C1 segment of cervical spinal cord (tissue), 14 donors: ENCODE measurements at places on chromosomes 5 and 9.

DNA sequence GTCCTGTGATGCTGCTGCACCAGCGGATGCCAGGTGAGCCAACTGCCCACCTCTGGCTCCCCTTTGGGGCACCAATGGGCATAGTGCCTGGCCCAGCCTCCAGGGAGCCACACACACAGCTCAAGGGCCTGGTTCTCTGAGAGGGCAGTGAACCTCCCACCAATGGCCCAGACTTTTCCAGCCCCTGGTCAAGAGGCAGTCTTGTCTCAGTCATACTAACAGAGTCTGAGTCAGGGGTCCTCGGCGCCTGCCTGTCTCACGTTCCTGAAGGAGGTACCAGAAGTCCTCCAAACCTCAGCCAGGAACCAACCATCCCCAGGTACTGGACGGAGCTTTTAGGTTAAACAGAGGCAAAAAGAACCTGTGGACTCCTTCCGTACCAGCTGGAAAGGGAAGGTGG, 121.1 kb downstream of the C5orf15 start:
- no peak for DNase-seq

GRCh38 chr5:54215233-54215736, 95.1 kb downstream of the ARL15 start:
- DNase-seq, result no peak

DNA sequence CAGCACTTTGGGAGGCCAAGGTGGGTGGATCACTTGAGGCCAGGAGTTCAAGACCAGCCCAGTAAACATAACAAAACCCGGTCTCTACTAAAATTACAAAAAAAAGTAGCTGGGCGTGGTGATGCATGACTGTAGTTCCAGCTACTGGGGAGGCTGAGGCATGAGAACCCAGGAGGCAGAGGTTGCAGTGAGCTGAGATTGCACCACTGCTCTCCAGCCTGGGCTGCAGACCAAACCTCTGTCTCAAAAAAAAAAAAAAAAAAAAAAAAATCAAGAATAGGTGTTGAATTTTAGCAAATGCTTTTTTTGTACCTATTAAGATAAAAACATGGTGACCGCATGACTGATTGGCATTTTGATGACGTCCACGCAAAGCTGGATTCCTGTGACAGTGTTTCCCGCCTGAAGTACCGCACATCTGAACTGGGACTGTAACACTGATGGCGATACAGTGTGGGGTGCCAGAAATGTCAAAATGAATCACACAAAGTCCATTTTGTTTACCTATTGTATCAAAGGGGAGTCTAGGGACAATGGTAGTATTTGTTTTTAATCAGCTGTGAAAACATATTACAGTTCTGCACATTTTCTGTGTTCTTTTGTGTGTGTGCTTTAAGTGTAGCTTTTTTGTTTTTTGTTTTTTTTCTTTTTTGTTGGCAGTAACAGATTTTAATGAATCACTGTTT, 23.2 kb upstream of the TBC1D9B start:
- no peak for DNase-seq

DNA sequence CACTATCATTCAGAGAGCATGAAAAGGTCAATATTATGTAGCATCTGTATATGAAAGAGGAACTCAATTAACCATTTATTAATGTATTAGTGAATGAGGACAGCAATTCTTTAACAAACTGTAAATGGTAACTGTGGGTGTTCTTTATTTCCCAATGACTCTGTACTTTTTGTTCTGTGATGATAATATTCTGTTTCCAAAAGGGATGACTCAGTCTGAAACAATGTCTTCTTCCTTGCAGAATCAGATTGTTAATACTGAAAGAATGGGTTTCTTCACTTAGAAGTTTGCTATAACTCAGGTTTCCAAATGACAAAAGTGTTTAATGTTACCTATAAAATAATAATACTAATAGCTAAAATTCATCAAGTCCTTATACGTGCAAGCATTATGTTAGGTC, 1518.7 kb upstream of the WWC1 start:
- no peak for DNase-seq
